ENCODE measurements at places on chromosomes 7 and 10.

- DNase-seq = no peak
Observed at GRCh38 chr7:144731661-144732351, 104.0 kb downstream of the TPK1 start.

DNA sequence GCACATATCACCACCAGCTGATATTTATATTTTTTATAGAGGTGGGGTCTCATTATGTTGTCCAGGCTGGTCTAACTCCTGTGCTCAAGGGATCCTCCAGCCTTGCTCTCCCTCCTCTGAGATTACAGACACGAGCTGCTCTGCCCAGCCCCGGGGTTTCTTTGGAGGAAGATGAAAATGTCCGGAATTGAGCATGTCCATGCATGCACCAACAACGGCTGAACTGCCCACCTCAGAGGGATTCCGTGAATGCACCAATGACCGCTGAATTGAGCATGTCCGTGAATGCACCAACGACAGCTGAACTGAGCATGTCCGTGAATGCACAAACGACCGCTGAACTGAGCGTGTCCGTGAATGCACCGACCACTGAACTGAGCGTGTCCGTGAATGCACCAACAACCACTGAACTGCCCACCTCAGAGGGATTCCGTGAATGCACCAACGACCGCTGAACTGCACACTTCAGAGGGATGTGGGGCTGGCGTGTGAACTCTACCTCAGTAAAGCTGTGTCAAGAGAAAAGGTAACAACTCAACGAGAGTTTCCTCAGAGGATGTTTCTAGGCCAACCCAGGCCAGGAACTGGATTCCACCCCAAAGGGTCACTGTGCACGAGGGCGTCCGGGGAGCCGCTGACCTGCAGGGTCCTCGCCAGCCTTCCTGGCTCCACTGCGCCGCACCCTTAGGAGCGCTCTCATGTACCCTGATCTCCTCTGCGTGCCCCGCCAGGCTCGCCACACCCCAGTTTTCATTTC, 34.9 kb upstream of the INPP5A start:
- DNase-seq = no peak

DNA sequence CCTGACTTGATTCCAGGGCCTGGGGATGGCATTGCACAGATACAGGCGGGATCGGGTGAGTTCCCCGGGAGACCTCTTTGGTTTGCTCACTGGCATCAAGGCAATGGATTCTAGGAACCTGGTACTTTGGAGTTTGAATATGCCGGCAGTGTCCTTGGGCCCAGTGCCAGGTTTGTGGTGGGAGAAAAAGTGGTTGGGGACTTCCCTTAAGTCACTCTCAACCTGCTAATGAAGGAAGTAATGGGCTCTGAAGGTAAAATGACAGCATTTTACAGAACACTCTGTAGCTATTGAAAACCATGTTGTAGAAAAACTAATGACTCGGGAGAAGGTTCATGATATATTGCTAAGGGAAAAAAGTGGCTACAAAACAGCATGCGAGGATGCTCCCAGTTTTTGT, 129.9 kb downstream of the CFAP58 start:
- DNase-seq = no peak

GRCh38 chr7:1245524-1246050, 12.9 kb downstream of the UNCX start:
- DNase-seq = no peak

- DNase-seq = no peak
Observed at GRCh38 chr7:95335093-95335492, 10.8 kb upstream of the PON1 start.

- DNase-seq = no peak
Observed at GRCh38 chr7:47143339-47143738, 438.6 kb downstream of the TNS3 start.

- DNase-seq = no peak
Observed at GRCh38 chr7:111954056-111954455, 252.1 kb downstream of the DOCK4 start.

- DNase-seq = no peak
Observed at GRCh38 chr7:94393246-94394108, 1.2 kb upstream of the COL1A2 start.

GRCh38 chr7:57432583-57432982, 17.4 kb upstream of the ZNF716 start:
- no peak for DNase-seq

DNA sequence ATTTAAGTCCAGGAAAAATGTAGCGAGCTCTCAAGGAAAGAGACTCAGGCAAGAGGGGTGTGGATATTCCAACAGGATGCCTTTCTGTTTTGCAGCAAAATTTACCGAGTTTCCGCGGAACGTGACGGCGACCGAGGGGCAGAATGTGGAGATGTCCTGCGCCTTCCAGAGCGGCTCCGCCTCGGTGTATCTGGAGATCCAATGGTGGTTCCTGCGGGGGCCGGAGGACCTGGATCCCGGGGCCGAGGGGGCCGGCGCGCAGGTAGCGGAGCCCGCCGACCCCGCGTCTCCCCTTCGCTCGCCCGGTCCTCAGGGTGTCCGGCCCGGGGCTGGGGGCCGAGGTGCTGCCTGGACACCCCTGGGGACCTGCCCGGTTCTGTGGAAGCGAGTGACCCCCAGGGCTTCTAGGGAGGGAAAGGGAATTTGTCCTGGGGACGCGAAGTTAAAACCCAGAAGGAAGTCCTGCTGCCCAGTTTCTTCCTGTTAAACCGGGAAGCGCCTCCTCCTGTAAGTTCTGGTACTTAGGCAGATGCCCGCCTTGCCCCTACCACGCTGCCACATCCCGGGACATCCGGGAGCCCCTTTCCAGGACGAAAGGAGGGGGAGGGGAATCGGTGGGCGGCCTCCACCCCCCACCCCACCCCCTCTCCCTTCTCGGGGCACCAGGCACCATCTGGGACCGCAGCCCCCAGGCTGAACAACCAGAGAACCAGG, 2.5 kb downstream of the VSTM2A start:
- DNase-seq = no peak

DNA sequence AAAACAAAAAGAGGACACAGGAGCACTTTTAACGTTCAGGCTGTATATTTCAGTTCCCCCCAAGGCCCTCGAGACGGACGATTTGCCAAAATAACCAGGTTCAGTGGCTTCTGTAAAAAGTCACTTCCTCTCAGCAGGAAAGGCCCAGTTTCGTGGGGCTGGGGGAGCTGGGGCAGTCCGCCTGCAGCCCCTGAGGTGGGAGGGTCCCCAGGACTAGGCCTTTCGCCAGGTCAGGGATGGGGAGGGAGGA, 28.8 kb downstream of the WDR86 start:
- no peak for DNase-seq

DNA sequence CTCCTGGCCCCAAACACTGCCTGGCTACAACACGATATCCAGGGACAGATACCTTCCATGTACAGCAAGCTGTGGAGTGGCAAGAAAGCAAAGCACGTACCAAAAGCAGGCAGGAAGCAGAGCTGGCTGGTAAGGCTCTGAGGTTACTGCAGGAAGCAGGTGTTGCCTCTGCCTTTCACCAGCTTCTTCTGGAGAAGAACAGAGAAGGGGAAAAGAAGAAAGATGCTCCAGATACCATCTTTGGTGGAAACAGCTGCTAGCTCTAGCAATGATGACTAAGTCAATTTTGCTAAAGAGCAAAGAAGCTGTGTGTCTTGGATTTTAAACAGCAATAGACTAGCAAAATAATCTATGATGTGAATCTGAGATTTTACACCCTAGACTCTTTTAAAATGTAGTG, 34.9 kb upstream of the PRSS1 start:
- no peak for DNase-seq

DNA sequence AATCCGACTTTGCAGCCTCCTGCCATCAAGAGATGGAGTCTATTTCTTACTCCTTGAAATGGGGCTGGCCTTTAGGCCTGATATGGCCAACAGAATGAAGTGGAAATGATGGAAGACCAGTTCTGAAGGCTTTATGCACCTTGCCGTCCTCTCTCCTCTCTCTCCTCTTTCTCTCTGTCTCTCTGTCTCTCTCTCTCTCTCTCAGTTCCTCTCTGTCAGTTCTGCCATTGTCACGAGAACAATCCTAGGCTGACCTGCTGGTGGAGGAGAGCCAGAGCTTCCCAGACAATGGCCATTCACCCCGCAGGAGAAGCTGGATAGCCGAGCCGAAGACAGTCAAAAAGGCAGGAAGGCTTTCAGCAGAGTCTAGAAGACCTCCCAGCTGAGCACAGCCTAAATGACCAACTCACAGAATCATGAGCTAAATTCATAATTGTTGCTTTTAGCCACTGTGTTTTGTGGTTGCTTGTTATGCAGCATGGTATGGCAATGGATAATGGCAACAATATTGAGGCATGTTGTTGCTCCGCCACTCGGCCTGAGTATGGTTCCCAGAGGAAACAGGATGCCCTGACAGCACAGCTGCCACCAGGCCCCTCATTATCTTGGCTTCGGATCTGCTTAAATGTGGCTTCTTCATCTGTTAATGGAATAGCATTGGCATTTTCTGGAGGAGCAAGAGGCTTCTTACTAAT, 35.5 kb downstream of the FRMPD2 start:
- DNase-seq = no peak

DNA sequence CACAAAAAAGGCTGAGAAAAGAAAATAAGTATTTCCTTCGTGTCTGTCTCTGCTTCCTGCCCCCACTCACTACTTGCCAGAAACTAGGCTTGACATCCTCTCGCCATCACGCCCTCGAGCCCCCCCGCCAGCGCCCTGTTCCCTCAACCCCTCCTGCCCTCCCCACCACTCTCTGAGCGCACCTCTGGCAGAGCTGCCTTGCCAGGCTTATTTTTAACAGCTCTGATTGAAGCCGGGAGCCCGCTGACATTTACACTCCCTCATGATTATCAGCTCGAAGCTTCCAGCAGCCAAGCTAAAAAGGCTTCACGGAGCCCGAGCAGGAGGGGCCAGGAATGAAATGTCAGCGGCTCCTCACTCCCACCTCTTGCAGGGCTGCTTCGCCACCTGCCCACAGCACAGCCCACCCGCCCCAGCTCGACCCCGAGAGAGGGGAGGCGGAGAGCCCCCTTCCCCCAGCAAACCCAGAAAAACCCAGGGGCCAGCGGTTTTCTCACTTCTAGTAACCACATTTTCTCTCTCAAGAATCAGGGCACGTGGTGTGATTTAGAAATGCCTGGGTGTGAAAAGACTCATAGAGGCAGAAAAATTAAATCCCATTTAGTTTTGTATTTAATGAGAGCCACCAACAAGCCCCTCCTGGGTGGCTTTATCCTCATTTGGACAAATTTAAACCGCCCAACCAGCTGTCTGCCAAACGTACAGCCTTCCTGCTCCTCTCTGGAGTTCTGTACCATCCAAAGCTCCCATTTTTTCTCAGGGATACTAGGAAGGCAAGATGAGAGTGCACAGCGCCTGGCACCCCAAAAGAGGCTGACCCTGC, 89.3 kb downstream of the SLIT1 start:
- no peak for DNase-seq

- DNase-seq = no peak
Observed at GRCh38 chr7:72335561-72336381, 76.4 kb downstream of the CALN1 start.

- no peak for DNase-seq
Observed at GRCh38 chr7:84975586-84976185, 211.2 kb downstream of the SEMA3D start.

GRCh38 chr7:8131694-8132605, 130.0 kb downstream of the ICA1 start:
- no peak for DNase-seq

GRCh38 chr7:84372155-84372621, 177.6 kb upstream of the SEMA3A start:
- DNase-seq = no peak

GRCh38 chr10:58755677-58756076, 243.0 kb downstream of the BICC1 start:
- no peak for DNase-seq

- no peak for DNase-seq
Observed at GRCh38 chr10:22372917-22373316, 27.6 kb downstream of the SPAG6 start.

- no peak for DNase-seq
Observed at GRCh38 chr10:127398140-127398970, 150.8 kb upstream of the NPS start.

DNA sequence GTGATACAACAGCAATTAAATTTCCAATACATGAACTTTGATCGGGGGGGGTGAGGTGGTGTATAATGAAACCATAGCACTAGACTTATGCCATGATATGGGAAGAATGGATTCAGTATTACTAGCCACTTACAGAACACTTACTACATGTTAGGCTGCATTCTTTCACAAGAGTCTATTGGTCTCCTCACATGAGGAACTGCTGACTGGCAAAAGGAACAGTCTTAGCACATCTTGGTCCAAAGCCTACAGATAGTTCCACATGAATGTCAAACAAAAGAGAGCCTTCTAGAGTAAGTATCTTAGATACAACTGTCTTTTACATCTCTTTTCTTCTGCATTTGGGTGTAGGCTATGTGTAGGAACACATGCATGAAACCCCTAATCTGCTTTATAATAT, 115.9 kb upstream of the DNAJB12 start:
- DNase-seq = no peak

GRCh38 chr7:114890561-114890960, 31.3 kb upstream of the MDFIC start:
- no peak for DNase-seq

- DNase-seq = peak; percentile 68
Observed at GRCh38 chr7:37832194-37832593, 16.2 kb upstream of the NME8 start.

GRCh38 chr7:33888166-33888565, 17.2 kb upstream of the BMPER start:
- DNase-seq = no peak

DNA sequence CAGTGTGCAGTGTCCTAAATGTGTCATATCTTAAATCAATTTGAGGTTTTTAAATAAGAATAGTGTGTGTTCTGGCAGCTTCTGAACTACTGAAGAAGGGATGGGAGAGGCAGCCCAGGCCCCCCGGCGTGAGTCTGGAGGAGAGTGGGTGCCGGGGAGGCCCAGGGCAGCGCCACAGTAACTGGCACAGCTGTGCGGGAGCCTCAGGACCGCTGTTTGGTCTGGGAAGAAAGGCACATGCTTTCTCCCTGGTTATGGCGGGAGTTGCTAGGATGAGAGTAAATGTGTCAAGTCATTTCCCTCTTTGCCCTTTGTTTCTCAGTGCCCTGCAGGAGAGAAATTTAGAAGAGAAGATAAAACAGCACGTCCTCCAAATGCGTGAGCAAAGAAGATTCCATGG, 31.9 kb upstream of the PWWP2B start:
- no peak for DNase-seq

GRCh38 chr7:12965767-12966166, 278.3 kb downstream of the ARL4A start:
- no peak for DNase-seq

DNA sequence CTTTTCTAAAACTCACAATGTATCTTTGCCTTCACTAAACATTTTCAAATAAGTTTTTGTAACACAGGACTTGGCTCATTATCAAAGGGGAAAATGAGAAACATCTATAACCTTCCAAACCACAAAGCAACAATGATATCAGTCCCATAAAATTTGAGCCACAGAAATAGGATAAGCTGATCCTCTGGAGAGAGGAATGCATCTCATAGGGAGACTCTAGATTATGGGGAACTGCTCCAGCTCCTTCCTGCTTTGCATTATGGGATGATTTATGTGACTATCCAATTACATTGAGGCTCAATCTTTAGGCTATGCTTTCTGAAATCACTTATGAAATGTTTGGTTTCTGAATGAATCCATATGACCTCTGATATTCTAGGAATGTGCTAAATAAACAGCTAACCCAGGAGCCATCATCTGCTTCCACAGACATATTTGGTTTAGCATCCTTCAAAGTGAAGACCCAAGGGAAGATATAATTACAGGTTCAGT, 70.4 kb downstream of the CUBN start:
- DNase-seq = no peak

GRCh38 chr7:17134786-17135185, 163.7 kb upstream of the AHR start:
- DNase-seq = no peak

Measured in nucleus accumbens (tissue), 56 donors.